ENCODE measurements at places on chromosomes 4 and X.

DNA sequence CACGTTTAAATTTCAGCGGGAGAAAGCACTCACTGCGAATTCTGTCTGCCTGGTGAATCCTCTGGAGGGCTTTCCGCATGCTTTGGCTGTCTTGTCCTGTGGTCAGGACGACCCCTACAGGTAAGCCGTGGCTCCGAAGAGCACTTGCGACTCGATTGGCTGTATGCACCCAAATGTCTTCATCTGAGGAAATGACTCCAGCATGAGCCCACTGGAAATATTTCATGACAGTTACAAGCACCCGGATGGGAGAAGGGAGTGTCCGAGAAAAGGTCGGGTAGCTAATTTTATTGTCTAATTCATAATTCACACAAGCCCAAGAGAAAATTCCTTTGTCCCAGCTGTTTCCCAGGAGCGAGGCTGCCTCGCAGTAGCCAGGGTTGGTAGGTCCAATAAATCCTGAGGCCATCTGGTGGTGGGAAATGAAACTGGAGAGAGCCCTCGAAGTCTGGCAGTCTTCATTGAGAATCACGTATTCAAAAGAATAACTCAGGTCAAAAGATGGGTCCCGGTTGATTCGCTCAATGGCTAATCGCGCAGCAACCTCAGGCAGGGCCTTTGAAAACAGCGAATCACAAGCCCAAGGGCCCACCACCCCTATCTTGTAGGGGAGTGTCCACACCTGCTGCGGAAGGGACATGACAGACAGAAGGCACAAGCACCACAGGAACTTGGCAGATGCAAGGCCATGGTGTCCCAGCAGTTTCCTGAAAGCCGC is 6.6 kb downstream of the GUCY2F start:
- no peak for ATAC-seq

- ATAC-seq: no peak
Measured at GRCh38 chr4:104411502-104411901, 83.2 kb downstream of the CXXC4 start.

DNA sequence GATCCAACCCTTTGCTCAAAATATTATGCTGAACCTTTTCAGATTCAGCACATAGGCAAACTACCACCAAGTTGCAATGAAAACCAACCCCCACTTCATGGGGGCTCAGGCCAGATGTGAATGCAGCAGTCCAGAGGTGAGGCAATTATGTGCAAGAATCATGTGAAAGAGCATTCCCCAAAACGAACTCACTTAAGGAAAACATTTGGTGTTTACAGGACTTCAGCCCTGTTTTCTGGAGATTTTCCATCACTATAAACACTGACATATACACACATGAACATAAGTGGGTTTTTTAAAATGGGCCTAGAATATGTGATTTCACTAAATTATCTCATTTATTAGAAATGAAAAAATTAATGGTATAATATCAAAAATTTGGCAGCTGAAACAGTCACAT is 31.5 kb downstream of the BMP3 start:
- ATAC-seq: no peak

DNA sequence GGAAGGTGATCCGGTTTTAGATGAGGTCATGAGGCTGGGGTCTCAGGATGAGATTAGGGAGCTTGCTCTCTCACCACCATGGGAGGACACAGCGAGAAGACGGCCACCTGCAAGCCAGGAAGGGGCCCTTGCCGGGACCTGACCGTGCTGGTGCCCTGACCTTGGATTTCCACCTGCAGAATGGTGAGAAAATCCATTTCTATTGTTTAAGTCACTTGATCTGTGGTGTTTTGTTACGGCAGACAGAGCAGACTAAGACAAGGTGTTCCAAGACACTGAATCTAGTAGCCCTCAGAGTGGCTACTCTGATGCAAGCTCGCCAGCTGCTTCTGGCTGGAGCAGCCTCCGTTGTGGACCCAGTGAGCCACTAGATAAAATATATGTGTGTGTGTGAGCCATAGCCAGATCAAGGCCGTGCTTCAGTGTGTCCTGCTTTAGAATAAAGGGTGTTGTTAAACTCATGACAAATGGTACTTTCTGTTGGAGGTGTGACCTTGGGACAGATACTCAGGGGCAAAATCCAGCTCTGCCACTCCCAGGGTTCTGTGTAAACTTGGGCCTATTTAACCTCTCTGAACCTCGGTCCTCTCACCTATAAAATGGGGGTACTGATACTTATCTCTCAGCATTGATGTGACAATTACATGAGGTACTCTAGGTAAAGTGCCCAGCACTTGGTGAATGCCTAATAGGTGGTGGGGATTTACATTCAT is 67.9 kb upstream of the STX18 start:
- no peak for ATAC-seq

DNA sequence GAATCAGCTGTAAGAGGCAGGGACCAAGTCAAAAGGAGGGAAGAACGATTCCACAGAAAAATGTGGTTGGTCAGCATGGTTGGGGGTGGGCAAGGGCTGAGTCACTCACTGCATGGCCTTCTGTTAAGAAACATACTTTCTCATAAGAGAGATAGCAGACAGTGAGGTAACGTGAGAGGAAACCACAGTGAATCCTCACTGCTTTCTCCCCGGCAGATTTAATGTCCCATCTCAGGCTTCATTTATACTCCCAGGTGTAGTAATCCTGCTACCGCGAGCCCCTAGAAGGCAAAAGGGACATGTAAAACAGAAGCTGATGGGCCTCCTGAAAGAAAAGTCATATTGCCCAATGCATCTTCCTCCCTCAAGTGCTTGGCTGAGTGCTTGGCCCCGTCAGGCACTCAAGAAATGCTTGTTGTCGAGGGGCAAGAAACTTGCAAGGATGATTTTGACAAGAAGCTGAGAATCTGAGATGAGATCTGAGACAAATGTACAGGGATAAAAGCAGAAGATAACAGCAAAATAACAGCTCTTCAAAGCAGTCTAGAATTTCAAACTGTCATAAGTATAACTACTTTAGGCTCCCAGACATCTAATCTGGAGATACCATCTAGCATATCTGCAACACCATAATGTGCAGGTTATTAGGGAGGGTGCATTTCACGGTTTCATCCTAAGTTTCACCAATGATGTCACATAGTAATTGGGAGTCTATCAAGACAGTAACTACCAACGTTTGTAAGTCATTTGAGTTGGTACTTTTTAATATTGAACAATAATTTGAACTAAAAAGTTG is 40.2 kb downstream of the SH3KBP1 start:
- ATAC-seq: peak; percentile 72

DNA sequence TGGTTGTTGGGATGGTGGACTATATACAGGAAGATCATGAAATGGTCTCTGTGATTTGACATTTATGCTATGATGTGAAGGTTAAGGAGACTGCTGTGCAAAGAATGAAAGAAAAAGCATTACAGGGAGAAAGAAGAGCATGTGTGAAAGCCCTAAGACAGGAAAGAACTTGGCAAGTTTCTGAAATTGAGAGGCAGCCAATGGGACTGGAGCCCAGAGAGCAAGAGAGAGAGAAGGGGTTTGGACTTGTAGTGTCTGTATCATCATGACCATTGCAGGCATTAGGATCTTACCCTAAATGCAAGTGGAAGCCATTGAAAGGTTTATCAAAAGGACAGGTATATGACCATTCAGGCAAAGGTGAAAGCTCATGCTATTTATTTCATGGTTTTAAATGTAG is 147.1 kb downstream of the NAA11 start:
- peak; percentile 13 for ATAC-seq

DNA sequence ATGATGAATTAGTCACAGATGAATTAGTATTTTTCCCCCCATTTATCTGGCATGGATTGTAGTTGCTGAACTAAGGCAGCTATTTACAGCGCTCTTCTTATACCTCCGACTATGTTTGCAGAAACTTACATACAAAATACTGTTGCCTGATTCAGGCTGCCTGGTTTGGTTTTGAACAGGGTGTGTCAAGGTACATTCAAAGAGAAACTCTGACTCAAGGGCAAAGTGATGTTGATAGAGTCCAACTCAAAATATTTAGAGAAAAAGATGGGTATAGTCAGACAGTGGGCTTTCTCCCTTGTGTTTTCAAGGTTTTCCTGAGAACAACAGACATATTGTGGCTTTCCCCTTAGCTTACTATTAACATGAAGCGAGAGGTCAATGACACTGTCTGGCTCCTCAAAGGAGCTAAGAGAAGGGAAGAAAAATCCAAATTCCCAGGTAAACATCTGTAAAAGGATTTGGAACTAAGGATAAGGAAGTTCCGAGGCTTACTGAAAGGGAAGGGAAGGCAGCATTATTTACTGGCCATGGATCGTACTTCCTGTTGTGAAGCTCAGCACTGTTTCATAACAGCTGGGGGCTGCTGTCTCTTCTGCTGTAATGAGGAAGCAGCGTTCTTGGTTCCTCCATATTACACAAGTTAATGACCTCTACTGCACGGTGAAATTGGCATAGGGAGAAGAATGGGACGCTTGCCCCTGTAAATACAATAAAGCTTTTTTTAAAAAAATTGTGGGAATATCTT is 30.9 kb downstream of the FAM9C start:
- ATAC-seq: peak; percentile 71

DNA sequence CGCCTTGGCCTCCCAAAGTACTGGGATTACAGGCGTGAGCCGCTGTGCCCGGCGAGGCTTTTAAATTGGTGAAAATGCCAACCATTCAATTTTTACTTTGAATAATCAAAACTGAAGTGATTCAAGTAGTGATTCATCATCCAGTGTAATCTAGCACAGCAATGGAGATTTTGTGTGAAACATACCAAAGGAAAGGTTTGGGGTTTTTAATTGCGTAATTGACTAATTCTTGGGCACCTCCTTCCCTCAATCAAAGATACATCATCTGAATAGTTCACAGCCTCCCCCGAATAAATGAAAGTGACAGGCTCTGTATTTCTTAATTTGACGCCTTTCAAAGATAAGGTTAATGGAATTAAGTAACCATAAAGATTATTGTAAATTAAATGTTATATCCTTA is 69.0 kb downstream of the DMD start:
- ATAC-seq: no peak

GRCh38 chr4:117417856-117418255 is 332.5 kb upstream of the TRAM1L1 start:
- no peak for ATAC-seq

GRCh38 chrX:12984603-12985319 is 9.9 kb downstream of the TMSB4X start:
- ATAC-seq: no peak

DNA sequence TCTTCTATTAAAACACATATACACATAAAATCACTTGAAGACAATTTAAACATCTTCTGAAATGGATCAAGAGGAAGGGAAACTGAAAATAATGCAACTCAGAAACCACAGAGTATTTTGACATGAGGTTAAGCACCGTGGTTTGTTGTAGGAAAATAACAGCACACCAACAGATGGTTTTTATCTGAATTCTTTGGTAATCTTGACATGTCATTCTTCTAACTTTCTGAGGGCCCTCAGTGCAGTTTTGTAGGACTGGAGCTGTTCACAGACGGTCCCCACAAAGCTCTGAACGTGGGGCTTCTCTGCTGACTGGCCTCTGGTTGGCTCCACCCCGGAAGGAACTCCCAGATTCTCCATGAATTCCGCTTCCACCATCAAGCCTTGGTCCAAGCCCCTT is 16.0 kb upstream of the TLR8 start:
- ATAC-seq: no peak

GRCh38 chrX:32408389-32408788 is 803.0 kb downstream of the DMD start:
- ATAC-seq: no peak

DNA sequence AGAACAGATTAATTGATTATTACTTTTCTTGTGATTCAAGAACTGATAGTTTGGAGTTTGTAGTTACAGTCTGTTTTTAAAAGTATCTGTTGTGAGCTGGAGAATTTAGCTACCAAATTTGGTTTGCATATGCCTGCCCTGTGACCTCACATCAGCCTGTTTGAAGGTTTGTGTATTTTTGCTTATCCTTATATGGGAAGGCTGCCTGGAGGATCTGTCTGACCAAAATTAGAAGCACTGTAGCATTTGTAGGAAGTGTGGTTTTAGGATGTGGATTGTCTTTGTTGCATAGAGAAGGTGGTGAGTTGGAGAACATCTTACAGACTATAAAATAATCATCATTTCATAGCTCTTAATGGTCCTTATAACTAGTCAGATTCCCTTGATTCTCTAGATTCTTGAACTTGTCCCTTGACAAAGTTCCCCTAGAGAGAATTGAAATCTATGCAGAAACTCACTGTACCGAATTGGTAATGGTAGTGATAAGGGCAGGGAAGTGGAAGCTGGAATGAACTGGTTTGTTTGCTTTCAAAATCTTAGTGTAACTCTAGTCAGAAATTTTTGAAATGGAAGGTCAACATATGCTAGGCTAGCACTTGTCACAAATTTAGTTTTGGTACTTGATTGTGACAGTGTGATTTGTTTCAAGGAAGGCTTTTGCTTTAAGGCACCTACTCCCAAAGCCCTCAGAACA is 57.3 kb downstream of the SH3BGRL start:
- ATAC-seq: peak; percentile 60

DNA sequence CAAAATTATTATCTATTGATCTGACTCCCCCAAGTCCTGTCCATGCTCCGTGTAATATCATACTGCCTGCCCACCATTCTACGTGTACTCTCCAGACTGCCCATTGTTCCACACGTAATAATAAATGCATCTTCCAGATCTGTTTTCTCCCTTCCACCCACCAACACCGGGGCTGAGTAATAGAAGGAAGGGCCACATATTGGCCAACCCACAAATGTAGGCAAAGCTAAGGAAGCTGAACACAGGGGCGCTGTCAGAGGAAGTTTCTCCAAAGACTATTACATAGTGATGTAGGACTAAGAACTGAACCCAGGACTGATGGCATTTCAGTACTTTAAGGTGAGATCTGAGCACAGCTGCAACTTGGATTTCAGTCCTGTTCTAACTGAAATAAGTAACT is 135.8 kb upstream of the GUCY1A1 start:
- no peak for ATAC-seq

DNA sequence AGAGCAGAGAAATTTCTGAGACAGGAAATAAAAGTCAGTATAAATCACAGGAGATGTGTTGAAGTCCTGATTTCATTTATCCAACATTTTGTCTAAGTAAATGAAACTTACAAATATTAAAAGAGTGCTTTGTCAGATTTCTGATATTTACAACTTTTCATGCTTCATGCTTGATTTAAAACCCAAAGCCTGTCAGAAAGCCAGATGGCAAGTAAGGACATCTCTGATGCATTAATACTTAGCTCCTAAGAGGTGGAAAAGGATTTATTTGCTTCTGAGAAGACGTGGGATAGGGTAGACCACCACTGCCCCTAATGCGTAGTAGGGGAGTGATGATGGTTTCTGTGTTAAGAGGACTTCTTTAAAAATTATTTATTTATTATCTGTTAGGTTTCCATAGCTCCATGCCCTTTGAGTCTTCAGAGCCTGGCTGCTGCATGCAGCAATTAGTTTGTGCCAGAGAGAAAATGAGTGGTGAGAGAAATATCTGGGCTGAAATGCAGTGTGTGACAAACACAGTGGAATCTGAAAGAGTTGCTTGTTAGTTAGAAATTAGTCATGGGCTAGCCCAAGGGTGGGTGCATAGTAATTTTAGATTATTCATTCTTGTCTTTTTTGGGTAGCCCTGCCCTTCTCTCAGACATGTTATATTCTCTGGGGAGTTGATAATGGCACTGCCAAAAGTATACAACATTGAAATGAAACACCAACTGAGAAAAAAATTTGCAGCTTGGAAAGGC is 333.8 kb downstream of the C4orf33 start:
- ATAC-seq: no peak

GRCh38 chr4:75844151-75844662 is 58.0 kb downstream of the PPEF2 start:
- ATAC-seq: peak; percentile 70

GRCh38 chr4:87227751-87228151 is 7.3 kb upstream of the KLHL8 start:
- no peak for ATAC-seq

GRCh38 chrX:147900349-147900748 is 11.4 kb upstream of the FMR1 start:
- ATAC-seq: no peak
